ENCODE measurements at places on chromosomes 3 and 15.

DNA sequence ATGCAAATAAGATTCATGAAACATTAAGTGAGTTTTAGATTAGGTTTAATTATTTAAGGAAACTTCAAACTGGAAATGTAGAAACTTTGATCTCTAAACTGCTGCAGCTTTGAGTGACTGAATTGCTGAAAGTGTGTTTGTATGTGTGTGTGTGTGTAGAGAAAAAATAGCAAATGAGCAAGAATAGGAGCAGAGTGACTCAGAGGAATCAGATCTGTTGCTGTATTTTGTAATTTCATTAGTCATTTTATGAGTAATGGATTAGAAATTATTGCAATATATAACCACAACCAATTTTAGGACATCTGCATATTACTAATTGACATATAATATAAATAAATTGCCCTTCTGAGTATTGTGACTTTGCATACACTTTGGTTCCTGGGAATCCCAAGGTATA, 52.8 kb upstream of the SLC9A9 start:
- no peak for DNase-seq

GRCh38 chr3:5485427-5485826, 297.9 kb downstream of the EDEM1 start:
- DNase-seq, result no peak

GRCh38 chr15:74369084-74369745, 1.8 kb upstream of the CYP11A1 start:
- DNase-seq, result no peak

GRCh38 chr3:73618461-73618860, 6.3 kb downstream of the PDZRN3 start:
- no peak for DNase-seq

- no peak for DNase-seq
These were observed 34.7 kb downstream of the POLG start for GRCh38 chr15:89299896-89300295.

GRCh38 chr15:91992945-91993344, 139.4 kb downstream of the SLCO3A1 start:
- DNase-seq, result no peak

- DNase-seq, result peak; percentile 81
These were observed 6.5 kb upstream of the DNASE1L3 start for GRCh38 chr3:58217209-58217811.

- no peak for DNase-seq
These were observed 17.9 kb downstream of the CP start for GRCh38 chr3:149203758-149204157.

GRCh38 chr3:100700708-100701107, 8.6 kb upstream of the TFG start:
- no peak for DNase-seq

GRCh38 chr3:171863920-171864319, 20.8 kb downstream of the TMEM212 start:
- no peak for DNase-seq

DNA sequence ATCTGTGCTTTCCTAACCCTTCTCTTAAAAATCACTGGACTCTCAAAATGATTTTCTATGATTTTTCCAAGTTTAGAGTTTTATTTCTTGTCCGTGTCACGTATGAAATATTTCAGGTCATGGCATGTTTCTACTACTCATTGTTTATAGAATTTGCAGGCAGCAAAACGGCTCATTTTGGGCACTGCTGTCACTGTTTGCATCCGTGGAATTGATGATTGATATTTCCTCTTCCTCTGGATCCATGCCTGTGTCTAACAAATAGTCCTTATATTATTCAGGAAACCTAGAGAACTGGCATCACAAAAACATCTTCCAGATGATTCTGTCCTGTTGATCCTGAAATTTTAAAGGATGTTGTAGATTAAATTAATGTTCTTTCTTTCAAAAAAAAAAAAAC, 47.6 kb downstream of the LARS2 start:
- DNase-seq, result no peak

- no peak for DNase-seq
These were observed 266.6 kb upstream of the ICE2 start for GRCh38 chr15:60745469-60746061.

GRCh38 chr3:16583551-16583950, 21.7 kb downstream of the DAZL start:
- DNase-seq, result no peak

DNA sequence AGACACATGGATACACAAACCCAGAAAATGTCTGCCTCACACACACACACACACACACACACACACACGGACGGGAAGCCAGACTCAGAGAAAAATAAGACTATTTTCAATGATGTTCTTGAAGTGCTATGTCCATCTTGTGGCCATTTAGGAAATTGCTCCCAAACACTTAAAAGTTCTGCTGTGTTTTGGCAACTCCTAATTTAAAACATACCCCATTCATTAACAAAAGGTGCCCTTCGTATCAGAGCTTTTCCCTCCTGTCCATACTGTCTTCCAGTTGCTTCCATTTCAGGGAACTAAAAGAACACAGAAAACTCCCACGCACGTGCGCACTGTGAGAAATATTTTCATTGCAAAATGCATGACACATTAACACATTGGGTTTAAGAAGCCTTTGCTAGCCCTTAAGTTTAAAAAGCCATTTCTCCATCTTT, 44.6 kb downstream of the SLC12A1 start:
- DNase-seq, result peak; percentile 37

DNA sequence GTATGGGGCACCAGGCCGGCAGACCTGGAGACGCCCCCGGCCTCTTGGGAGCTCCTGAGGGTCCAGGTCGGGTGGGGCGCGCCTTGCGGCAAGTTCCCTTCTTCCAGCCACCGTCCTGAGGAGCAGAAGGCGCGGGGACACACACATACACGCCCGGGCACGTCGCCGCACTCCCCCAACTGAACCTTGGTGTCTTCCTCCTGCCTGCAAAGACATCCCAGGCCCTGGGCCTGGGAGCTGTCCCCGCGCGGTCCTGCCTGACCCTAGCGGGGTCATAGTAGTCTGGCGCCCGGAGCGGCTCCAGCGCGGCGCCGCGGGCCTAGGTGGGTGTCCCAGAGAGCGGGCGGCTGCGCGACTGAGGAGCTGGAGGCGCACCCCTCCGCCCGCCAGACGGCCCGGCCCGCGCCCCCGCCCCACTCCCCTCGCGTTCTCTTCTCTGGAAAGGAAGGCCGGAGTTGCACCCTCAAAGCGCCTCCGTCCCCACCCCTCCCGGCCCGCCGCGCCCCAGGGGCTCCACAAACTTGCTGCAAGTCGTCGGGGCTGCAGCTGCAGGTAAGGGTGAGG, 185.9 kb upstream of the LINGO1 start:
- no peak for DNase-seq

GRCh38 chr3:66037330-66037985, 1.3 kb downstream of the MAGI1 start:
- peak; percentile 79 for DNase-seq

- no peak for DNase-seq
These were observed 286.5 kb downstream of the LPP start for GRCh38 chr3:188440340-188440972.

GRCh38 chr3:151479452-151479851, 18.6 kb upstream of the IGSF10 start:
- no peak for DNase-seq

GRCh38 chr3:183533412-183534132, 21.9 kb downstream of the KLHL6 start:
- no peak for DNase-seq

DNA sequence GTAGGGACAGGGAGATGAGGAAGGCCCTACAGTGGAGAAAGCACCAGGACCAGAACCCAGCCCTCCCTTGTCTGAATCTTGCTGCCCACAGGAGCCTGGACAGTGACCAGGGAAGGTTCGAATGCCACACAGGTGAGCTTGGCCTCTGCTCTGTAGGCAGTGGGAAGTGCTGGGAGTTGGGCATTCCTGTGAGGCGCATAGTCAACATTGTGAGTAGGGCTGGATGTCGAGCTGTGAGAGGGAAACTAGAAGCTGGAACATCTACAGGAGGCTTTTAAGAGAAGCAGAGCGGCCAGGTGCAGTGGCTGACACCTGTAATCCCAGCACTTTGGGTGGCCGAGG, 20.3 kb upstream of the ALAS1 start:
- DNase-seq, result no peak

- DNase-seq, result no peak
These were observed 242.0 kb upstream of the MRPL3 start for GRCh38 chr3:131744765-131745164.

GRCh38 chr15:89809787-89810148, 4.9 kb downstream of the ANPEP start:
- no peak for DNase-seq

- no peak for DNase-seq
These were observed 67.6 kb downstream of the MITF start for GRCh38 chr3:69806735-69807438.

DNA sequence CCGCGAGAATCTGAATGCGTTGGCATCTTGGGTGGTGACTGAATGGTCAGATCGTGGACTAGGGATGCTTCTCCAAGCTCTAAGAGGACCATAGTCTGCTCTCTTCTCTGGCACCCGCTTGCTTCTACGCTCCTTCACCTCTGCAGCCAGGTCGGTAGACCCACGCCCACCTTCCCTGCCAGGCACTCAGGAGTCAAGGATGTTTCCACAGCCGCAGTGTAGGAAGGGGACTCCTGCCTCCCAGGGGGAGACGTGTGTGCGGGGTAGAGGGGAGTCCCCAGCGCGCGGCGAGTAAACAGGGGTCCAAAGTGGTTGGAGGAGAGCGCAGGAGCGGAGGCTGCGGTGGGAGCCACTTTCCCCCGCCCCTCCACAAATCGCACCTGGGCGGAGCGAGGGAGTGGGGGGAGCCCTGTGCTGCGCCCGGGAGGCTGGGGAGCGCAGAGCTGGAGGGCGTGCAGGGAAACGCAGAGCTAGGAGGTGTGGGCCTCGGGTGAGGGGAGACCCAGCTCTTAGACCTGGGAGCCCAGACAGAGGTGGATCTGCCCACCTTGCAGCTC, 1.7 kb downstream of the LRRC3B start:
- DNase-seq, result no peak

Data from urothelium cell line (cell line).